H1 (cell line): ENCODE measurements at places on chromosomes 3 and 15. TPM values are rescaled to one million over a fixed set of nuclear protein-coding genes. Genes with fewer than 3 reads are reported as not detected.

The EFHB gene
- total RNA-seq = 0.98 and 1.3 TPM in 2 replicates

The LTF gene
- total RNA-seq = 0.80 and 0.99 TPM in 2 replicates

DNA sequence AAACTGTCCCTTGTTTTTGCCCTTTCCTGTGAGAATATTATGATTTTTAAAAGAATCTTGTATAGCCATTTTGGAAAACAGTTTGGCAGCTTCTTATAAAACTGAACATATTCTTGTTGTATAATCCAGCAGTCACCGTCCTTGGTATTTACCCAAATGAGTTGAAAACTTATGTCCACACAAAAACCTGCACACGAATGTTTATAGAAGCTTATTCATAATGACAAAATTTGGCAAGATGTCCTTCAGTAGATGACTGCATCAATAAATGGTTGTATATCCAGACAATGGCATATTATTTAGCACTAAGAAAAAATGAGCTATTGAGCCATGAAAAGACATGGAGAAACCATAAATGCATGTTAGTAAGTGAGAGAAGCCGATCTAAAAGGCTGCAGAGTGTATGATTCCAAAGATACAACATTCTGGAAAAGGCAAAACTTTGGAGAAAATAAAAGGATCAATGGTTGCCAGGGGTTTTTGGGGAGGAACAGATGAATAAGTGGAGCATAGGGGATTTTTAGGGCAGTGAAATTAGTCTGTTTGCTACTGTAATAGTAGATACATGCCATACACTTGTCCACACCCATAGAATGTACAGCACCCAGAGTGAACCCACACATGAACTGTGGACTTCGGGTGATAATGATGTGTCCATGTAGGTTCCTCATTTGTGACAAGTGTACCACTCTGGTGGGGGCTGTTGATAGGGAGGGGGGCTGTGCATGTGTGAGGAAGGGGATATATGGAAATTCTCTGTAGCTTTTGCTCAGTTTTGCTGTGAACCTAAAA, 31.7 kb downstream of the LIMD1 start:
- no peak overlapping the region for H3K4me3 ChIP-seq
- H3K36me3 ChIP-seq = no peaks in the 10 kb centered on the region
- no peak overlapping the region for H3K27ac ChIP-seq
- no peak for DNase-seq
- H3K4me1 ChIP-seq = no peaks in the 10 kb centered on the region

DNA sequence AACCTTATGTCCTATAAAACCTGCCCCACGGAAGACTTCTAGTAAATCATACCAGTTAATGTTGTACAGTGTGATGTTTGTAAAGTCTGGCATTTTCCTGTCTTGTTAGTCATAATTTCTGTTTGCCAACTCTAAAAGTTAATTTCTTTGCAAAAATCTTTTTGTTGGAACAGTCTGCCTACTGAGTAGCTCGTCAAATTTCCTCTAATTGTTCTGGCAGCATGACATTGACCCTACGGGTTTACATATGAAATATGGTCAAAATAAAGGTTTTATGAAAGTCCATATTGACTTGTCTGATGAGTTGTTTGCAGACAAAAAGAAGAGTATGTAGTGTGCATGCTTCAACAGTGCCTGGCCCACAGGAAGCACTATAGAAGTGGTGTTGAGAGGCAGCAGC, 79.8 kb upstream of the SOX2 start:
- no peak overlapping the region for H3K27ac ChIP-seq
- DNase-seq = no peak
- no peak overlapping the region for H3K4me3 ChIP-seq
- no peaks in the 10 kb centered on the region for H3K4me1 ChIP-seq
- no peaks in the 10 kb centered on the region for H3K27me3 ChIP-seq

The MITF gene
- 1.4 and 1.9 TPM in 2 replicates for total RNA-seq

DNA sequence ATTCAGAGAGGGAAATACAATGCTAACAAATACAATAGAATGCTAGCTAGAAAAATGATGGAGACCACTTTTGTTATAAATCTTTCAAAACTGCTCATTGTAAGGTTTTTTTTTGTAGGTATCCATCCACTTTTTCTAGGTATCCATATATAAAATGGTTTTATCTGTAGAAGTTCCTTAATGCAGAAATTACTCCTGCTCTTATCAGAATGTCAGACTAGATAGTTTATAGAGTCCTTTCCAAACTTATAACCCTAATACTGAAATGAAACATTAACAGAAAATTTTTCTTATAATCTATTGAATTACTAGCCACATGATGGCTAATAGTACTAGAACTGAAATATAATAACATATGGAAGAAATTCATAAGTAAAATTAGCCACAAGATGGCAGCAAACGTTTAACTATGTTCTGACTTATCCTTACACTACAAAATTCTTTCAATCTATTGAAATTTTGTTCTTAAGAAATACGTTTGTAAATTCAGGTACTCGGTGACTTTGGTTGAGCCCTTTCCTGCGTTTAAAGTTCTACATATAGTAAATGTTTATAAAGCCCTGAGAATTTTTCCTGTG, 58.5 kb downstream of the ECT2 start:
- H3K36me3 ChIP-seq = peaks cover 26% of the 10 kb centered on the region
- H3K4me1 ChIP-seq = no peaks in the 10 kb centered on the region
- no peak overlapping the region for H3K27ac ChIP-seq
- H3K4me3 ChIP-seq = no peak overlapping the region
- H3K27me3 ChIP-seq = peaks cover 2% of the 10 kb centered on the region
- no peak for DNase-seq

- H3K4me3 ChIP-seq = no peak overlapping the region
- no peak overlapping the region for H3K27ac ChIP-seq
- H3K4me1 ChIP-seq = no peaks in the 10 kb centered on the region
- no peaks in the 10 kb centered on the region for H3K36me3 ChIP-seq
- no peak for DNase-seq
- H3K27me3 ChIP-seq = no peaks in the 10 kb centered on the region
These were observed 18.8 kb upstream of the GASK1A start for GRCh38 chr3:42960282-42960681.

The ZBTB20 gene
- 0.46 and 1.3 TPM in 2 replicates for total RNA-seq

GRCh38 chr3:117234331-117234730, 524.8 kb downstream of the TUSC7 start:
- no peak overlapping the region for H3K4me3 ChIP-seq
- H3K36me3 ChIP-seq = no peaks in the 10 kb centered on the region
- no peak overlapping the region for H3K27ac ChIP-seq
- no peaks in the 10 kb centered on the region for H3K4me1 ChIP-seq
- DNase-seq = no peak
- no peaks in the 10 kb centered on the region for H3K27me3 ChIP-seq

DNA sequence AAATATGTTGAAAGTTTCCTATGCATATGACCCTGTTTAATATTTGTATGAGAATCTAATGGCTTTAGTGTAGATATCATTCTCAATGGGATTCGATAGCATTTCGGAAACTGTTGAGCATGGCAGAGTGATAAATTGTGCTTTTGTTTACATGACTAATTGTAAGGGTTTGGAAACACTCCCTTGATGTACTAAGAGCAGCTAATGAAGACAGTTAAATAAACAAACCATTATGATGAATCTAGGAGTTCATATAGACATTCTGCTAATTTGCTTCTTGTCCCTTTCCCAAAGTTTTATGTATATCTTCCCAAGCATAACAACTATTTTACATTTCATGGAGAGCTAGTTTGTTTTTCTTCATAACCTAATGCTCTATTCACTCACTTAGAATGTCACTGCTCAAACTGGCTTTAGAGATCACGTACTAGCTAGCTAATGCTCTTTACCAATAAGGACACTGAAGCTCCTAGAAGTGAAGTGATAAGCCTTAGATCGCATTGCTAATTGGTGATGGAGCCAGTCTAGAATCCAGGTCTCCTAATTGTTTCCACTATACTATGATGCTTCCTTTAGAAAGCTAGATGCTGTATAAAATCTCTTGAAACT, 140.8 kb downstream of the TP63 start:
- DNase-seq = no peak
- no peaks in the 10 kb centered on the region for H3K4me1 ChIP-seq
- H3K27ac ChIP-seq = no peak overlapping the region

GRCh38 chr3:194806991-194807630, 121.4 kb downstream of the FAM43A start:
- DNase-seq = no peak
- no peak overlapping the region for H3K4me3 ChIP-seq
- no peaks in the 10 kb centered on the region for H3K4me1 ChIP-seq
- H3K36me3 ChIP-seq = no peaks in the 10 kb centered on the region
- no peaks in the 10 kb centered on the region for H3K27me3 ChIP-seq
- no peak overlapping the region for H3K27ac ChIP-seq

DNA sequence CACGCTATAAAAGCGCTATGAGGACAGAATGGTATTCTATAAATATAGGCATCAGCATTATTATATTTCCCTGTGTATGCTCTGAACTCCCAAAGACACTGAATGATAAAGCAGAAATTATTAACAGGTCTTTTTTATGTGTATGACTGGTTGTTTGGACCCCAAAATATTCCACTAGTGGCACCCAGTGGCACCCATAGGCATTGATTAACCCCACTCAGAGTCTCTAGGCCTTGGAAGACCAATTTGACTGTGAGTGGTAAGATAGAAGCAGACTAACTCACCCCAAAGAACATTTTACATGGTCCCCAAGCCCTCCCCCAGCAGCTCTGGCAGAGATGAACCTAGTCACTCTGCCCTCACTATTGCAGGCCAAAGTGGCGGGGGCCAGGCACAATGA, 45.4 kb upstream of the UBE2E1 start:
- no peak overlapping the region for H3K4me3 ChIP-seq
- no peaks in the 10 kb centered on the region for H3K27me3 ChIP-seq
- H3K4me1 ChIP-seq = peaks cover 20% of the 10 kb centered on the region
- H3K36me3 ChIP-seq = no peaks in the 10 kb centered on the region
- H3K27ac ChIP-seq = no peak overlapping the region

GRCh38 chr3:107753976-107754375, 231.2 kb downstream of the BBX start:
- no peak for DNase-seq
- H3K36me3 ChIP-seq = no peaks in the 10 kb centered on the region
- no peak overlapping the region for H3K27ac ChIP-seq
- no peaks in the 10 kb centered on the region for H3K4me1 ChIP-seq

DNA sequence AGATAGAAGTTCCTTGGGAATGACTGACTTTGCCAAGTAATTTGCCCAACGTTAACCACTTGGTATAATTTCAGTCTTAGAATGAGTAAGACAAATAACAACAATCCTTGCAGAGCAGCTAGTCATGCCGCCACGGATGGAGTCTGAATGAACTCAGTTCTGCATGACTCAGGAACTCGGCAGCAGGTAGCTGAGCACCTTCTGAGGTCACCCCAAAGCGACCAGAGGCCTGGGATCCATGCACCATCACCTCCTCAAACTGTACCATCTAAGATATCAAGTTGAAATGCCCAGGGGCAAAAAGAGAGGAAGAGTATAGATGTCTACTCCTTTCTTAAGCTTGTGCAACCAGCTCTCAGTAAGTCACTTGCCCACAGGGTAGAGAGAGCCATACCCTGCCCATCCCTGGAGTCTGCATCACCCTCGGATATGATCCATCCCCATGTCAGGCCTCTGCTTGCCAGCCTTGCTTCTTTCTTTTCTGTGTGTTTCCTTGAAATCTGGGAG, 8.5 kb upstream of the CDCP1 start:
- H3K4me1 ChIP-seq = no peaks in the 10 kb centered on the region
- H3K36me3 ChIP-seq = no peaks in the 10 kb centered on the region
- no peaks in the 10 kb centered on the region for H3K27me3 ChIP-seq
- no peak for DNase-seq
- no peak overlapping the region for H3K27ac ChIP-seq

- peak overlapping the region; percentile 22 for H3K4me3 ChIP-seq
- H3K27me3 ChIP-seq = no peaks in the 10 kb centered on the region
- H3K36me3 ChIP-seq = no peaks in the 10 kb centered on the region
- no peak overlapping the region for H3K27ac ChIP-seq
- DNase-seq = peak; percentile 85
These were observed 39.7 kb upstream of the VEPH1 start for GRCh38 chr3:157542711-157543500.

- H3K27ac ChIP-seq = no peak overlapping the region
- H3K4me3 ChIP-seq = no peak overlapping the region
- no peak for DNase-seq
These were observed 2.9 kb downstream of the FAM240A start for GRCh38 chr3:46615050-46615775.

DNA sequence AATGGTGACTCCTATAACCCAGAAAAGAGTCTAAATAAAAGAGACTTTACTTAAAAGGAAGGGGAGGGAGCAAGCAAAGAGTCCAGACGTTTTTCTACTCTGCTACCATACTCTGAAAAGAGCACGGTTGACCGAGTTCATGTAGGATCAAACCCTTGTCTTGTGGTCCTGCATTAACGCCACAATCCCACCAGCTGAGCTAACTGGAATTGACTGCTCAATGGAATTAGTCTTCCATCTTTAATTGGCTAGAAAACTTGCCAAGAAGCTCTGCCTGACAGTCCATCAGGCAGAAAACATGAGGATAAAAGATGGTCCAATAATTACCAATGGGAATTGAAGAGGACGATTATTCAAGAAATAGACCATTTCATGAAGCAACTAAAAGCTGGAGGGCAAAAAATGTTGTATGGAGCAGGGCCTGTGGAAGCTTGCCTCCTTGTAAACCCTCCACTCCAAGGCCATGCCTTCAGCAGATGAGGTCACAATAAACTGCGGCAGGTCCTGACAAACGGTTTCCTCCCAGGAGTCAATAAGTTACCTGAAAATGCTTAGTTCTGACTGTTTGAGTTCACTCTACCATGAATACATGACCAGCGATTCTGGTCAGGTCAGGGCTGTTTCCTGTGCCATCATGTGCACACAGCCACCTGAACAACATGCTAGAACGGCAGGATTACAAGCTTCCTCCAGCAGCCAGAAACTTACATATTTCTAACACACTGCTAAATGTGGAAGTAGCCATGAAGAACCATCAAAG, 35.6 kb upstream of the ARHGEF3 start:
- no peaks in the 10 kb centered on the region for H3K4me1 ChIP-seq
- no peak for DNase-seq
- no peaks in the 10 kb centered on the region for H3K36me3 ChIP-seq
- no peak overlapping the region for H3K4me3 ChIP-seq

The TM6SF1 gene
- 0.90 and 1.0 TPM in 2 replicates for total RNA-seq

The LMOD3 gene
- not detected in 2 replicates for total RNA-seq

The SH3GL3 gene
- 16.3 and 19.1 TPM in 2 replicates for total RNA-seq

- no peaks in the 10 kb centered on the region for H3K36me3 ChIP-seq
- H3K4me1 ChIP-seq = no peaks in the 10 kb centered on the region
- no peaks in the 10 kb centered on the region for H3K27me3 ChIP-seq
- H3K4me3 ChIP-seq = no peak overlapping the region
These were observed 243.6 kb downstream of the EDEM1 start for GRCh38 chr3:5431146-5431545.

- DNase-seq = peak; percentile 28
- no peaks in the 10 kb centered on the region for H3K27me3 ChIP-seq
- no peak overlapping the region for H3K4me3 ChIP-seq
- no peaks in the 10 kb centered on the region for H3K4me1 ChIP-seq
These were observed 91.1 kb upstream of the ALDH1A3 start for GRCh38 chr15:100788418-100789105.

The SLC6A1 gene
- 0.30 and 0.31 TPM in 2 replicates for total RNA-seq

The FGF12 gene
- 13.6 and 16.6 TPM in 2 replicates for total RNA-seq
